ENCODE measurements at places on chromosomes 4 and X.

GRCh38 chr4:112552668-112553067 lies 36.7 kb upstream of the NEUROG2 start:
- no peak for DNase-seq

DNA sequence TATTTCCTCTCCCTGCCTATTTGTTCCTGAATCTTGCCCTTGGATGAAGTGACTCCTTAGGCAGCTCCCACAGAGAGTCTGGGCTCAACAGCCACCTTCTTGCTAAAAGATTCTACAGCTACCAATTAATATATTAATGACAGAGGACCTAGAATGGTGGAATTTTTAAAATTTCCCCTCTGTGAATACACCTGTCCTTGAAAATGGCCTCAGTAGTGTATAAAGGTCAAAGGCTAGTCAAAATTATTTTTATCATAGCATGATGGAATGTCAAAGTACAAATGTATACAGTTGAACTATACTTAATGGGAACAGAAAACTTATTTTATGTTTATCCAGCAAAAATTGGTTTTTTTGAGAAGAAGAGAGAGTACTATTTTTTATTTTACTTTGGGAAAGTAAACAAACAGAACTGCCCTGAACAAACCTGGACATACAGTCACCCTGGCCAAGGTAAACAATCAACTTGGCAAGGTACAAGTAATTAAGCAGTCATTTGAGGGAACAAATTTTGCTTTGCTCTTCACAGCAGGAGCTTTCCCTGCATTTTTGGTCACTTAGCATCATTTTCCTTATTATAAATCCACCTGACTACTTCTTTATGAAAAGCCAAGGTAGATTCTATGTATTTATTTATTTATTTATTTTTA lies 250.8 kb downstream of the INPP4B start:
- DNase-seq, result no peak

- DNase-seq, result no peak
These were observed 34.1 kb upstream of the HHIP start for GRCh38 chr4:144611850-144612249.

GRCh38 chrX:26100421-26100920 lies 37.7 kb upstream of the MAGEB18 start:
- no peak for DNase-seq

DNA sequence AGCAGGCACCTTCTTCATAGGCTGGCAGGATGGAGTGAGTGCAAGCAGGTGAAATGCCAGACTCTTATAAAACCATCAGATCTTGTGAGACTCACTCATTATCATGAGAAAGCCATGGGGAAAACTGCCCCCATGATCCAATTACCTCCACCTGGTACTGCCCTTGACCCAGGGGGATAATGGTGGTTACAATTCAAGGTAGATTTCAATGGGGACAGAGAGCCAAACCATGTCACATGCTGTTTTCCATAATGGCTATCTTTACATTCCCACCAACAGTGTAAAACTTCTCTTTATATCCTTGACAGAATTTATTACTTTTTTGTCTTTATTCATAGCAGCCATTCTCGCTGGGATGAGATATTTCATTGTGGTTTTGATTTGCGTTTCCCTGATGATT lies 663.0 kb upstream of the AGA start:
- DNase-seq, result no peak

- peak; percentile 63 for DNase-seq
These were observed 705 bp downstream of the RPS6KA3 start for GRCh38 chrX:20265726-20266681.

DNA sequence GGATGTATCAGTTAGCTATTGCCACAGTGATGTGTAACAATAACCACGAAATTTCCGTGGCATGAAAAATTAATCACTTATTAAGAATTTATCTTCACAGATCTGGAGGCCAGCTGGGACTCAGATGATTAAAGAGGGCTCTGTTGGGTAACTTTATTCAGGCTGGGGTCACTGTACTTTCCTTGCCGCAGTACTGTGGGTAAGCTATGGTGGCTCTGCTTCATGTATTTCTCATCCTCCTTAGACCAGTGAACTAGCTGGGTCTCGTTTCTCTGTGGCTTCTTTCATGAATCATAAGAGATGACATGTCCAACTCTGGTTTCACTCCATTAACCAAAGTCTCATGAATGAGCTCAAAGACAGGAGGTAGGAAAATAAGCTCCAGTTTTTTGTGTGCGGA lies 13.5 kb downstream of the TEX13B start:
- no peak for DNase-seq

DNA sequence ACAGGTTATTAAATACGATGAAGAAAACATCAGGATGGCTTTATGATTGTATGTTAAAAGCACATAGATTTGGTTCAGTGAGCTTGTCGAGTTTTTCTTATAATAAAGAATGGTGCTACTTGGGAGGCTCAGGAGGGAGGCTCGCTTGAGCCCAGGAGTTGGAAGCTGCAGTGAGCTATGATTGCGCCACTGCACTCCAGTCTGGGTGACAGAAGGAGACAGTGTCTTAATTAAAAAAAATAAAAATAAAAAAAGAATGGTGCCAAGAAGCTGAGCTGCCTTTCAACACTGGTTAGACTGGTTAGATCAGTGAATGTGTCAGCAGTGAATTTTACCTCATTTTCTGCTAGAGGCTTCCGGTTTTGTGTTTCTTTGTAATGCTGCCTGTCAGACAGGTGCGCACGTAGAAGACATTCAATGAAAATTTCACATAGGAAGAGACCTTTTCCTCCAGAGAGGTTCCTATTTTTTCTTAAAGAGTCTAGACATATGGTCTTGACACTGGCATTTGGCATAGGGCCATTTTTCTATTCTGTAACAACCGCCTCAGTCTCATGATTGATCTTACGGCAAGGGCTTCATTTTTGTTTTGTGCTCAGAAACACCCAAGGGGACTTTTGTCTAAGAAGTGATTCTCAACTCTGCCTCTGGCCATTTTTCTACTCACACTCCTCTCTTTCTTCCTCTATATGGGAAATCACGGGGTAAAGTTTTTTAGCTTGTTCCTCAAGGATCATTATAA lies 15.0 kb upstream of the ARSF start:
- DNase-seq, result no peak

- no peak for DNase-seq
These were observed 19.2 kb downstream of the ETDC start for GRCh38 chrX:135328421-135329005.

- no peak for DNase-seq
These were observed 367.5 kb upstream of the GRID2 start for GRCh38 chr4:91936311-91936710.
